ENCODE measurements at places on chromosomes 11 and 22. TPM values are rescaled to one million over a fixed set of nuclear protein-coding genes. Genes with fewer than 3 reads are reported as not detected.

GRCh38 chr11:26264266-26264665 lies 67.7 kb upstream of the ANO3 start:
- DNase-seq, result no peak

C11orf21 gene
- not detected for polyA plus RNA-seq

GRCh38 chr11:27525824-27526516 lies 19.4 kb upstream of the LIN7C start:
- no peak for DNase-seq

DNA sequence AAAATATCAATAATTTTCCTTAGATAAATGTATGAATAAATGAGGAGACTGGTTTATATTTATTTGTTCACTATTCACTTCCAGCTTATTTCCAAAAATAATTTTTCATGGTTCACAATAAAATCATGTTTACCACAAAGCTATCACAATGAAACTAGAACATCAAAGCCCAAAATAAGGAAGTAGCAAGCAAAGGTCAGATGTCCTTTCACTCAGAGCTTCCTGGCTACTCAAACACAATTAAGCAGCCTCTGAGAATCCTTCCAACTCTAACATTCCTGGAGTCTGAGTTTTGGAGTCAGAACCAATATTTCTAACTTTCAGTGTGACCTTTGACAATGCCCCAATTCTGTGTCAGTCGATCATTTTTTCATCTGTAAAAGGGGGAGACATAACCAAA lies 527.0 kb downstream of the SOX6 start:
- DNase-seq, result peak; percentile 37

GRCh38 chr22:38832005-38832978 lies 11.5 kb downstream of the NPTXR start:
- no peak for DNase-seq

OR2D2 gene
- 0.18 TPM for polyA plus RNA-seq

DNA sequence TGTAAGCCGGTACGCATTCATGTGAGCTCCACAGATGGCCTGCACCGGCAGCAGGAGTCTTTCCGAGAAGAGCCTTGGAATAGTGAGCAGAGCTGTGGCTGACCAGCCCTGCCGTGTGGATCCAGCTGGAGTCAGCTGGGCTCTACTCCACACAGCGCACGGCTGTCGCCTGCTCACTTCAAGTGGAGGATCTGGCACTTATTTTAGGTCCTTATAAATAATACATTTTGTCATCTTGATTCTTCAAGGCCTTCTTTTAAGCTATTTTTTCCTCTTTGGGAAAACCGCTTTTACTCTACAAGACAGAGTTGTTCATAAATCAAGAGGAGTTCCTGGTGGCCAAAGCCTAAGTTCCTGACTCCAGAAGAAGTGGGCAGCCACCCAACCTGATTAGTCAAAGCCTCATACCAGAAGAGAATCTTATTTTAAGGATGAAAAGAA lies 93.8 kb downstream of the KCNC1 start:
- no peak for DNase-seq

DNA sequence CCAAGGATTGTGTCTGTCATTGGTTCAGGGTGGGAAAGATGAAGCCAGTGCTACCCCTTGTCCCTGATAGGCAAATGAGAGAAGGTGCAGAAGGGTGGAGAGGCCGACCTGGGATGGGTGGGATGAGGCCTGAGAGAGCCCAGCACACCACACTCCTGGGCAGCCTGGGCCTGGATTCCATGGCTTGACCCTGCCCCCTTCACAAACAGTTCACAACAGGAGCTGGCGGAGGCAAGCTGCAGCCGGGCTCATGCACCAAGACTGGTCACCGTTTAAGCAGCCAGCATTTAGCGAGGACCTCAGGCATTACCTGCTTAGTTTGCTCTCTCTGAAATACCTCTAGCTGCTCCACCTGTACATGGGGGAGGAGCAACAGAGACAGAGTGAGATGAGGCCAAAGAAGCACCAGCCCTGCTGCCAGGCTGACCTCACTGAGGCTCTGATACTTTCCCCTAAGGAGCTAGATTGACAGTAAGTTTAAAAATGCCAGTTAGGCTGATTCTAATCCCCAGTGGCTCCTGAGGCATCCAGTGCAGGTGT lies 13.5 kb downstream of the IL18BP start:
- DNase-seq, result no peak

DNA sequence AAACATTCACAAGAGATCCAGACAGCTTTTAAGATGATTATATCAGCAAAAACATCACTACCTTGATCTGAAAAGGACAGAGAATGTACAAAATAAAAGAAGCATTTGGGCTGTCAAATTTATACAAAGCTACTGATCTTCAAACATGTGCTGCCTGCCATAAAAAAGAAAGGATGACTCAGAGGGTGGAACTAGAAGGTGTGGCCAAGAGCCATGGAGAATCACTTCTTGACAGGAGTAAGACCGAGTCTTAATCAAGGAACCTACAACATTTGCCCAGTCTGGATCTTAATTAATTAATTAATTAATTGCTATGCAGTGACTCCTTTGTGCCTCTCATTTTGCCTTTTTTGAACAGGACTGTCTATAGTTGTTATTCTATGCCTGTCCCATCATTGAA lies 33.2 kb downstream of the C11orf96 start:
- DNase-seq, result no peak

GRCh38 chr22:23073526-23074229 lies 3.4 kb downstream of the GNAZ start:
- DNase-seq, result no peak

DNA sequence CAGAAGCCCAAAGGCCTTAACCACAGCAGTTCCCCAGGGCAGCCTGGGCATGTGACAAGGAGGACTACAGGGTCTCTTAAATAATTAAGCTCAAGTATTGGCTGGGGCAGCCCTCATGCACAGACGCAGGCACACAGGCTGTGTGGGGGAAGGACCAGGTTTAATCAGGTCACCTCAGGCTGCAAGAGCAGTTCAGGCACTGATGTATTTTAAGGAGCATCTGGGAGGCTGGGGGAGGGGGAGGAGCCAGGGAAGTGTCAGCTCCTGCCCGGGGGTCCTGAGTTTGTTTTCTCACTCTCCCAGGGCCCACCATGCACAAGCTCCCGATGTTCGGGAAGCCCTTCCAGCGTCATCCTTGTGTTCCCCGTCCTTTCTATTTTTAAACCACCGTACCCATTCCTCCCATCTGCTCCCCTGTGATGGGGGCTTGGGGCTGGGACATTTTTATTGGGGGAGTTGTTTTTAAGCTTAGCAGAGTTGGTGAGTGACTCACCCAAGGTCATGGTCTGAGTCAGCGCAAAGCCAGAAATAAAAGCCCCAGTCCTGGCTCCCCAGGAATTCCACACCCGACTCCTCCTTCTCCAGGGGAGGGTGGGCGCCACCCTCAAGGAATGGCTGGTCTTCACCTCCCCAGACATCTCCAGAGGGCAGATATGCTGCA lies 2.4 kb downstream of the CSDC2 start:
- DNase-seq, result peak; percentile 31

DNA sequence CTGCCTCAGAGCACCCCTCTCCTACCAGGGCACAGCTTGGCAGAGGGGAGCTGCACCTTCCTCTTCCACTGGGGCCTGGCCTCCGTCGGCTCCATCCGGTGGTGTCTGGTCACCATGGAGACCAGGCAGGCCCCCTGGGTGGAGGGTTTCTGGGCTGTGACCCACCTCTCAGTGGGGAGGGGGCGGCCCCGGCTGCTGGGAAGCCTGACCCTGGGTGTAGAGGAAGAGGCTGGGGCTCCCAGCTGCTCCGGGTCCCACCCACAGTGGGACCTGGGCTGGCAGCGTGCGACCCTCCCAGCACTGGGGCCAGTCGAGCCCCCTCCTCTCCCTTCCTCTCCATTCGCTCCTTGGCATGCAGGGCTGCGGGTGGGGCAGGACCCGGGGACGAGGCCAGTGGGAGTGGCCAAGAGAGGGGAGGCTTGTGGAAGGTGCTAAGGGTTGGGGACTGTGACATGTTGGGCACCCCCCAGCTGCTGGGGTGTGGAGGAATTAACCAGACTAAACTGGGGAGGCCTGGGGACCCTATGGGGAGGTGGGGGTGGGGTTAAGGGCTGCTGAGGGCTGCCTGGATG lies 46.8 kb downstream of the BRSK2 start:
- DNase-seq, result no peak

DNA sequence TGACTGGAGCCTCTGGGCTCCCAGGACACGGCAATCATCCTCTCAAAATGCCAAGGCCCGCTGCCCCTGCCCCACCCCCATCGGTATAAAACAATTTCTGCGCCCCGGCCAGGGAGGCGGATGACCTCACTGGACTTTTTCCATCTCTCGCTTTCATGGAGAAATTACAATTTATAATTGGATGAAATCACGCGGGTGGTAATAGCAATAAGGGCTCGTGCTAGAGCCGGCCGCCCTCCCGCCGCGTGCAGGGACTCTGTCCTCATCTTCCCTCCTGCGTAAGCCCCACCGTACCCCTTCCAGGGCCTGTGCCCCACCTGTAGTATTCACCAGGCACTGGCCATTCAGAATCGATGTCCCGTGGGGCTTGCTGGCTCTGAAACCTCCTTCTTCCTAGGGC lies 64.5 kb downstream of the MACROD1 start:
- no peak for DNase-seq

LDHAL6A gene
- polyA plus RNA-seq, result not detected

APBB1 gene
- 63.5 TPM for polyA plus RNA-seq

FOLH1 gene
- polyA plus RNA-seq, result 0.12 TPM

DNA sequence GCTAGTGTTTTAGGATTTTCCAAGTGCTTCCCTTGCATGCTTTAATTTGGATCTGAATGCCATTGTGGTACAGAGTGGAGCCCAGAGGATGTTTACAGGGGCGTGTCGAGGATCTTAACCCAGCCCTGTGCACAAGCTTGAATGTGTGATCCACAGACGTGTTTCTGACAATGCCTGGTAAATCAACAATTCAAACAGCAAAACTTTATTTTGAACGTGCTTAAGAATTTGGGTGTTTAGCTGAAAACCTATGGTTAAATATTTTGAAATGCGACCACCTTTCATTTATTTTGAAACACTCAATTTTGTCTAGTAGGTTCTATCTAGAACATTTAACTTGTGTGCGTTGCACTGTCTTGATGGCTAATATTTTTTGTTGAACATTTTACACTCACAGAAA lies 1.8 kb downstream of the TUBA8 start:
- no peak for DNase-seq

GRCh38 chr22:35154937-35155387 lies 89.0 kb downstream of the ISX start:
- DNase-seq, result peak; percentile 56

- no peak for DNase-seq
These were observed 52.2 kb downstream of the NFAM1 start for GRCh38 chr22:42379966-42380537.

DNA sequence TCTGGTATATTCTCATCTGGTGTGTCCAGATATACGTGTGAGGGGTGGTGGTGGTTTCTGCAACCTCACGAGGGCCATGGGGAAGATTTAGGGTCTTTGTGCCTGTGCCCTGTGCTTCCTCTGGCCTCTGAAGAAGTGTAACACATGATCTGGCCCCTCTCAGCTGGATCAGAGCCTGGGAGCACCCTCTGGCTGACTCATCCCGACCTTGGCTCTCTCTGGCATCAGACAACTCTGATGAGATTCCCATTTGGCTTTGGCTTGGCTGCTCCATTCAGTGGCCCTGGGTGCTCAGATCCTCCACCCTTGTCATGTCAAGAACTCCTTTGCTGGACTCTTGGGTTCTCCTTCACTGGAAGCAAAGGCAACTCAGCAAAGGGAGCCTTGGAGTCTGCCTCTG lies 45.2 kb downstream of the RASSF10 start:
- no peak for DNase-seq

RIMBP3C gene
- polyA plus RNA-seq, result 0.02 TPM

DNA sequence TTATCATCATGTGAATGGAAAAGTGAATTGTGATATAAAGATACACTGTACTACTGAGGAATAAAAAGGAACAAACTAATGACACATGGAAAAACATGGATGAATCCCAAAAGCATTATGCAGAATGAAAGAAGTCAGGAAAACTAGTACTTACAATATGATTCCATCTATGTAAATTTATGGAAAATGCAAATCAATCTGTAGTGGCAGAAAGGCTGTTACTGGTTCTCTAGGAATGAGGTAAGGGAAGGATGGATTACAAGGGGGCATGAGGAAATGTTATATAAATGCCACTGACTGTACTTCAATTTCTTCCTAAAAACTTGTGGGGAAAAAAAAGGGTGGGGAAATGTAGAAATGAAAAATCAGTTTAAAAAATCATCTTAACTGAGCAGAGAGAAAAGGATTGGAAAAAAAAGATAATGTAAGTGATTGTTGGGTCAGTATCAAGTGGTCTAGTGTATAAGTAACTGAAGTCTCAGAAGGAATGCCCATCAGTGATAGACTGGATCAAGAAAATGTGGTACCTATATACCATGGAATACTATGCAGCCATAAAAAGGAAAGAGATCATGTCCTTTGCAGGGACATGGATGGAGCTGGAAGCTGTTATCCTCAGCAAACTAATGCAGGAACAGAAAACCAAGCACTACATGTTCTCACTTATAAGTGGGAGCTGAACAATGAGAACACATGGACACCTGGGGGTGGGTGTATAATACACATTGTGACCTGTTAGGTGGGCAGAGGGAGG lies 48.8 kb downstream of the USP35 start:
- no peak for DNase-seq

- peak; percentile 36 for DNase-seq
These were observed 203.1 kb downstream of the TENM4 start for GRCh38 chr11:79237703-79238102.

DNA sequence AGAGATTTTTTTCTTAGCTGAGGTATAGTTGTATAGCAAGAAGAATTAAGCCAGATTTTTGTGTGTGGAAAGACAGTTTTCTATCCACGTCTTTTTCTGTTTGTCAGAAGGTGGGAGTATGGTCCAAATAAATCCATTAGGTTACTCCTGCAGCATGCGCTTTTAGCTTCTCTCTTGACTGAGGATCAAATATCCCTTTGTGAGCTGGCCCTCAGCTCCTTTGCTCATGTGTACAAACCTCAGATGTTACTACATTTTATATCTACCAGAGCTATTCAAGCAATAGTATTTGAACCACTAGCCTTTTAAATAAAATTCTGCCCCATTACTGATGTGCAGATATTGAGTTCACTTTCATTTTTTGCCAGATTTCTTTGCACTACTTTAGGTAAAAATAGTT lies 8.8 kb upstream of the SIDT2 start:
- no peak for DNase-seq

DNA sequence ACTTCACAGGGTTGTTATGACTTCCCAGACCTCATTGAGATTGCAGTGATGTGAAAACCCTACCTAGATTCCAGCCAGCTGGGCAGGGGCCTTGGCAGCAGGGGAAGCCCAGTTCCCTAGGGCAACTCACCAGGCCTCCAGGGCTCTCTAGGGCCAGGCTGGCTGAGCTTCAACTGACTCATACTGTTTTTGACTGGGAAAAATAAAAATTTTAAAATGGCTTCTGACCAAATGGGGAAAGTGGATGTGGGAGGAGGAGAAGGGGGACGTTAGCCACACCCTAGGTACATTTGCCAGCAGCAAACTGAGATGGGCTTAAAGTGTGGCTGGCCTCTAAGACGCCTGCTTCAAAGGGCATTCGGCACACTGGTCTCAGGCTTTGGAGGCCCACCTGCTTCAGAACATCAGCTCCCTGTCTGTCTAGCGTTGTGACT lies 39.0 kb downstream of the BMAL1 start:
- DNase-seq, result no peak

All from endothelial cell of umbilical vein (primary cell).